ENCODE measurements at places on chromosomes 3 and 15. TPM values are rescaled to one million over a fixed set of nuclear protein-coding genes. Genes with fewer than 3 reads are reported as not detected.

Gene ATP2B2
- not detected for total RNA-seq

Gene CHST13
- total RNA-seq = not detected

Gene GPR149
- not detected for total RNA-seq

- no peak for DNase-seq
These were observed 28.9 kb downstream of the CLEC3B start for GRCh38 chr3:45055032-45055410.

GRCh38 chr3:177824841-177825240, 627.6 kb upstream of the TBL1XR1 start:
- DNase-seq = no peak

Gene QRICH1
- 205 TPM for total RNA-seq

Gene IL17RB
- not detected for total RNA-seq

- no peak for DNase-seq
These were observed 28.4 kb upstream of the PIK3CB start for GRCh38 chr3:138862924-138863775.

DNA sequence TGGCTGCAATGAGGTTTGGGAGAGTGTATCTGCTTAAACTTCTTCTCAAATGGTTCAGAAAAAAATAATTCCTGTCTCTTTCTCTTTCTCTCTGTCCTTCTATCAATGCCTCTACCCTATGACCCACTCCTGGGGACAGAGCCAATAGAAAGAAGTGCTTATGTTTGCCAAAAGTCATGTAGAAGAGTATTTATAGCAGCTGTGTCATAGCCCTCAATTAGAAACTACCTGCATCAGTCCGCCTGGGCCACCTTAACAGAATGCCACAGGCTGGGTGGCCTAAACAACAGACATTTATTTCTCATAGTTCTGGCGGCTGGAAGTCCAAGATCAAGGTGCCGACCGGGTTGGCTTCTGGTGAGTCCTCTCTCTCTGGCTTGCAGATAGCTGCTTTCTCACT, 92.5 kb downstream of the HMG20A start:
- no peak for DNase-seq

Gene MOBP
- 0.23 TPM for total RNA-seq

DNA sequence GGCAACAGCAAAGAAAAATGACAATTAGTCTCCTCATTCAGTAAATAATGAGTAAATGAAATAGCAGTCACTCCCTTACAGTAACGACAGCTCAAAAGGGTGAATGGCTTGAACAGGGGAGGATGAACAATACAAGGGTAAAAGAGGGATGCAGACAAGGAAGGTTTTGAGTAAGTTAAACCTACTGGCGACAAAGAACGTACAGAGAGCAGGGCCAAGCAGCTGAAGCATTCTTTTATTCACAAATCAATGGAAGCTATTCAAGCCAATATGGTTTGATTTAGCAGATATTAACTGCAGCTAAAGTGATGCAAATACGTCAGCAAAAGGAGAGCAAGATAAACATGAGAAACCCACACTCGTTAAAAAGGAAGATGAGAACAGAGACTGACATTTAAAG, 90.7 kb upstream of the ICE2 start:
- DNase-seq = no peak

GRCh38 chr3:53186726-53187125, 25.7 kb downstream of the PRKCD start:
- no peak for DNase-seq

Gene PLS1
- total RNA-seq = 0.82 TPM

DNA sequence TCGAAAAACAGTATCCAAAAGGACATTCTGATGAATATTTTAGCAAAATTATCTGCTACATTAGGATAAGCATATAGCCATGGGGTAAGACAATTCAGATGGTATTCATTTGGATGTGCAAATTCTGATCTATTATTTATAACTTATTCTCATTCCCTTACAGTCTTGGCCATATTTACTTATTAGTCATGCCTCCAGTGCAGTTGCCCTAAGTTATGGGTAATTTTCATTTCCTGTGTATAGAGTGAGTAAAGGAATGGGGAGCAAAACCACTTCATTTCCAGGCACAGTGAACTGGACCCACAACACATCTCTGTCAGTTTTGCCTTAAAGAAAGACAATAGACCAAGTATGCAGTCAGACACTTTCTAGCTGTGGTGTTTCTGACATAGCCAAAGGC, 134.3 kb downstream of the POLQ start:
- DNase-seq = no peak

DNA sequence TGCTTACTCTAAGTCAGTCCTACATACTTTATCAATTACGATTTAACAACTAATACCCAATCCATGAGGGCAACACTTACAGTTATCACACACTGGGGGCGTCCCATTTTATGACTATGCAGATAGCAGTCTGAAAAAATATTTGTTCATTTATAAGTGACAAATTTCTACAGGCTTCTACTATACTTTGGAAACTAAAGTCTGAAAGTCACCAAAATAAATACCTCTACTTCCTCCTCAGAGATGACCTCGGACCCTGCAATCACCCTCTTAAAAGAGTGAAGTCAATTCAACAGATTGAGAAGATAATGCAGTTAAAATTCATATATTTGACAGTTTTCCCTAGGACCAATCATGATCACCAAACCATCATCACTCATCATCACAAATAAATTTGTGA, 76.6 kb downstream of the GSK3B start:
- DNase-seq = no peak

GRCh38 chr15:43118829-43119228, 13.0 kb upstream of the UBR1 start:
- no peak for DNase-seq

Gene PEX5L
- total RNA-seq = 0.05 TPM

DNA sequence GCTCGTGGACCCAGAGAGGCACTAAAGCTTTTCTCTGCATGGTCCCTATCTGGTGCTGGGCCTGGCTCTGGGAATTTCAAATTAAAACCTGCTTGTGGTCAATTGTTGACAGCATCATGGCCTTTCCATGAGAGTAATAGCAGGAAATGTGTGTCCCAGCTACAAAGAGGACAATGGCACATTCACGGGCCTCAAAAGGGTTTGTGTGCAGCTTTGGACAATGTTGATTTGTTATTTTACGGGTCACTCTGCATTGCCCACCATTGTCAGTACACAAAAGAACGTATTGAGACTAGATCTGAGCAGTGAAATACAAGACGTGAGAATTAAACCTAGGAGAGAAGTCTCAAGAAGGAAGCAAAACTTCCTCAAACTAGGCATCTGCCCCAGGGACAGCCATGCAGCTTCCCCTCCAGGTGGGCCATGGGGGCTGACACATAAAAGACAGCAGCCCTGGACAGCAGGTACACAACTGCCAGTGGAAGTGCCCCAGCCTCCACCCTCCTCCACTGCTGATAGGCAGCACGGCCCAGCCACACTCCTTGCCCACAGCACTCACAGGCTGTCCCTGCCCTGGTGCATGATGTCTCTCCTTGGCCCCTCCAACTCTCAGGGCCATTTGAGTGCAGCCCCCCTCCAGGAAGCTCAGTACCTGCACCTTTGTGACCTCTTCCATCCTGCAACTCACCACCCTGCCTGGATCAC, 15.9 kb upstream of the LTF start:
- DNase-seq = no peak

GRCh38 chr3:177468331-177468730, 271.0 kb upstream of the TBL1XR1 start:
- DNase-seq = no peak
